HT1080 (cell line): ENCODE measurements at places on chromosomes 11 and 22. TPM values are rescaled to one million over a fixed set of nuclear protein-coding genes. Genes with fewer than 3 reads are reported as not detected.

DNA sequence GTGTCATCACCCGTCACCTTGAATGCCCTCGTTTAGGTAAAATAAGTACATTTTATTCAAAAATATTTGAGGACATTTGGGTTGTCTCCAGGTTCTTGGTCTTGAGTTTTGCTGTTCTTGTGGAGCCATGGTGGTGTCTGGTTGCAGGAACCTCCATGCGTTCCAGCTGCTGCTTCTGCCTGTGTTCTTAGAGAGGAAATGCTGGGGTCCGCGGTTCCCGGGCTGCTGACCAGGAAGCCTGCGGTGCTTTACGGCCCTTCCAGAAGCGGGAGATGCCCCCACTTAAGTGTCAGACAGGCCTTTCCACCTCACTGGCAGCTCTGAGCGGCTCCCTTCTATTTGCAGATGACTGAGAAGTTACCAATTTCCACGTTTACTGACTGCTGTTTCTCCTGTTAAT lies 66.8 kb downstream of the LRP5 start:
- DNase-seq = no peak

DNA sequence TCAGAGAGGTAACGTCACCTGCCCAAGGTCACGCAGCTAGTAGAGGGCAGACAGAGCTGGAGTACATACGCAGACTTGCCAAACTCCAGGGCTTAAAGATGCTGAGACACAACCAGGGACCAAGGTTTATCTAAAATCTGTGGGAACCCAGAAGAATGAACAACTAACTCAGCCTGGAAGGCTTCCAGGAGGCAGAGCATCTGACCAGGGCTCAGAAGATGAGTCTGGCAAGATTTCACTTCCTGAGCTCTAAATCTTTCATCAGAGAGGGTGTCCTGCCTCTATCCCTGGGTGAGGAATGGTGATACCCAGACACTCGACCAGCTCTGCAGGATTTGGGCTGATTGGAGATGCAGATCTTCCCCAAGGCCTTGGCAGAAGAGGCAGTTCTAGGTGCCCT lies 9.1 kb downstream of the GAL3ST1 start:
- DNase-seq = no peak

DNA sequence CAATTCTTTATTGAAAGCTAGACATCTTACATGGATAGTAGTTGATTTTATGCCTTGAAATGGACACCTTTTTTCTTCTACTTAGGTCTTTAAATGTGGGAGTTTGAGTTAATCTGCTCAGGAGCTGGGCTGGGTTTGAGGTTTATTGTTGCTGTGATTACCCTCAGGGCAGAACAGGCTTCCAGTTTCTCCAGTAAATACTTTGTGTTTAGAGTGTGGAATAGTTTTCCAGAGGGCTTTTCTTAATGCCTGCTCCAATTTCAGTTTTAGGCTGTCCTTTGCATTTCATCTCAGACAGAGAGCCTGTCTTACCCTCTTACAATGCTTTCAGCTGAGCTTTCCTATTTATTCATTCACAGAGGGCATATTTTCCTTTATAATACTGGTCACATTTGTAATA lies 69.9 kb upstream of the ADORA2A start:
- DNase-seq = no peak

- DNase-seq = no peak
These were observed 10.2 kb upstream of the POU2F3 start for GRCh38 chr11:120229451-120230424.

- DNase-seq = no peak
These were observed 435 bp upstream of the TAF6L start for GRCh38 chr11:62770778-62771143.

DNA sequence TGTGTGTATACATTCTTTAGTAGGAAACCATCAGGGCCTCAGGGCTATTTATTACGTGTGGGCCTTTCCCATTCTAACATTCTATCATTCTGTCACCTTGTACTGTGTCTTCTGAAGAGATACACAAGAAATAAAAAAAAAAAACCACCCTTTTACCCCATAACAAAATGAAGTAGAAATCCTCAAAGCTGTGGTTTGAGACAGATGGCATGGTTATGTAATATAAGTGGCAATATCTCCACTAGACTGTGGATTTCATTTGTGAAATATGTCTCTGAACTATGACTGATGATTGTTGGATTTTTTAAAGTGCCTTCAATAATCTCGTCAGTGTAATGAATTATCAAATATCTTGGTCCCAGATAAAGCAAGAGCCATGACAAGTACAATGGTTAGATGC lies 150.0 kb upstream of the BLID start:
- DNase-seq = no peak

DNA sequence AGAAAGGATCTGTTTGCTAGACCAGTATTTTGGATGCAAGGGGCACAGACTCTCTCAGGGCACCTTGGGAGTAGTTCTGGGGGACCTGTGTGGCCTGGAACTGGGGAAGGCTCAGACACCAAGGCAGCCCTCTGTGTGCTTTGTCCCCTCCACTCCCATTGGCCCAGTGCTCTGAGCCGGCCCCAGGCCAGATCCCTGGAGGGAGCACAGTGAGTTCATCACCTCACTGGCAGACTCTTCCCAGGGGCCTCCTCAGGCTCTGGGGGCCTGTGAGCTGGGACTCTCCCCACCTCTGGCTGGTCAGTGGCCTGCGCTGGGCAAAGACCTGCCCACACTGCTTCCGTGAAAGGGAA lies 51.7 kb downstream of the CHRDL2 start:
- DNase-seq = no peak

DNA sequence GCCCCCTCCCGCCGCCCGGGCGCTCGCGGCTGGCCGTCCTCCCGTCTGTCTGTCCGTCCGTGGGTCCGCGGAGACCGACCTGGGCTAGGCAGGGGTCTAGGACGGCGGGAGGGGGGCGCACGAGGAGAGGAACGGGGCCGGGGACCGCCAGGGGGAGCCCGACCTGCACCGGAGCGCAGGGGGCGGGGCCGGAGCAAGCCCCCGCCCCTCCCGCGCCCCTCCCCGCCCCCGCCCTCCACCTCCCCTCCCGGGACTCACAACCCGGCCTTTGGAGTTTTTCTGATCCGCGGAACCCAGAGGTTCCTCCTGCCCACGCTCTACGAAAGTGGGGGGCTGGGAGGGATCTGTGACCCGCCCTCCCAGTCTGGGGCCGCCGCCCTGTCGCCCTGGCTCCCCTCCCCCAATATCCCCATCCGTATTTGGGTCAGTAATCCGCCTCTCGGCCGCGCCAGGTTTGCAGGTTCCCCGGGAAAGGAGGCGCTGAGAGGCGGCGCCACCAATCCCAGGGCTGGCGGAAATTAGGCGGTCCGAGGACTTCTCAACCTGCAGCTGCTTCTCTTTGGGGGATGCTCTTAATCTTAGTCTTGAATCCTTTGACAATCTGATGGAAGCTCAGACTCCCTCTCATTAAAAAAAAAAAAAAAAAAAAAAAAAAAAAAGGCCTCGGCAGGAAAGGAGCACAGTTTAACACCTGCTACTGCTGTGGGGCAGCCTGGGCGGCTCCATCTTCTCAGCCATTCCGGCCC lies 925 bp upstream of the KCNJ11 start:
- peak; percentile 57 for DNase-seq

DNA sequence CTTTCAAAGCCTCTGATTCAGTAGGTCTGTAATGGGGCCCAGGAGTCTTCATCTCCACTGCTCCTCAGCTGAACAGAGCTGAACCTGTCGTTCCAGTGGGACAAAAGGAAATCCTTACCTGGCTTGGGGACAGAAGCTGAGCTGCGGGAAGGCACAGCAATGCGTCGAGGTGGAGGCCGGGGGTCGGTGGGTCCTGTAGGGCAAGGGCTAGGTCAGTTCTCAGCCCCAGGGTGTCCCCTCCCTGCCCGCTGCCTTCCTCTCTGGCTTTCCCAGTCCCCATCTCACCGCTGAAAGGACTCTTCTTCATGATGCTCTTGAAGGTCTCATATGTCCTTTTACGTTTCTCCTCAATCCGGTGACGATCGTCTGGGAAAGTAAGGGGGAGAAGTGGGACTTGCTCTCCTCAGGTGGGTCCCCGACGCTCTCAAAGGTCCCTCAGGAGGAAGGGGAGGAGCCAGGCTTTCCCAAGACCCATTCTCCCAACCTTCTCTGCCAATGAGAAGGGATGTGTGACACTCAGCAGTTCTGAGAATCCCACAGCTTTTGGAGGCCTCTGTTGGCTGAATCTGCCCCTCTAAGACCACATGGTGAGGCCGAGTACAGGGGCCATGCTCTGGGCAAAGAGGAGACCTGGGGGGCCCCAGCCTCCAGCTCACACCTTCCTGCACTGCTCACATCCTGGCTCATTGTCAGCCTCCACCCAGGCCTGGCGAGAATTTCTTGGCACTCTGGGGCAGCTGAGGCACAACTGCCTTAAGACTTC lies 7.0 kb downstream of the RELA start:
- DNase-seq = no peak

- no peak for DNase-seq
These were observed 18.0 kb upstream of the CHST1 start for GRCh38 chr11:45683271-45684058.

DNA sequence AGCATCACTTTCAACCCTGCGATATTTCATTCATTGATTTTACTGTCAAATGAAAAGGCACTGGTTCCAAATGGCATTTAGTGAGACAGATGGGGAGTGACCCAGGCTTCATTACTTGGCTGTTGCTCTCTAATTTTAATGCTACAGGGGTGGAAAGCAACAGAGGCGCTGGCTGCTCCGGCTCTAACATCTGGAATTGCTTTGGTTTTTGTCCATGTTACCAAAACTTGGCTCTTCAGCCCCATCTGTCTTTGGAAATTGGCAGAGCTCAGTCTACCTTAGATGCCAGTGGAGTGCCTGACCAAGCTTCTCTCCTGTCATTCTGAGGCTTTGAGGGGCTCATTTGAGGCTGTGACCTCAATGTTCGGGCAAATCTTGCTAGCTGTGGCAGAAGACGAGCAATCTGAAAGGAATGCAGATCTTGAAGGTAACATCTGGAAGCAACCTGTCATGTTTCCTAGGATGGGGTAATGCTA lies 409.5 kb upstream of the SYN3 start:
- DNase-seq = no peak

DNA sequence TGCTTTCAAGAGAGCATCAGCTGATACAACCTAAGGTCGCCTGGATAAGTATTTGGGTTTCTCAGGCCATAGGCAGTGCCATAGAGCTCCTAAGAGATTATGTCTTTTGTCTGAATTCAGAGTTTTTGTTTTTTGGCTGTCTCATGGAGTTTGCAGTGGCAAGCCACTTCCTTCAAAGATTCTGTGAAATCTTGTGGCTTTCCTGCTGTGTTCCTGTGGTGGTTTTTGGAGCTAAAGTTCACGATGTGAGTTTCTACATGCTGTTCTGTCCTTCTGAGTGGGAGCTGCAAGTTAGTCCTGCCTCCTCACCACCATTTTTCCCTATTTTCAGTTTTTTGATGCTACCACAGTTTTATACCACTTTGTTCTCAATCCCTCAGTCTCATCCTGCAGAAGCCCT lies 111.4 kb downstream of the COMMD9 start:
- no peak for DNase-seq

GRCh38 chr11:104338186-104338585 lies 174.2 kb upstream of the PDGFD start:
- no peak for DNase-seq

DNA sequence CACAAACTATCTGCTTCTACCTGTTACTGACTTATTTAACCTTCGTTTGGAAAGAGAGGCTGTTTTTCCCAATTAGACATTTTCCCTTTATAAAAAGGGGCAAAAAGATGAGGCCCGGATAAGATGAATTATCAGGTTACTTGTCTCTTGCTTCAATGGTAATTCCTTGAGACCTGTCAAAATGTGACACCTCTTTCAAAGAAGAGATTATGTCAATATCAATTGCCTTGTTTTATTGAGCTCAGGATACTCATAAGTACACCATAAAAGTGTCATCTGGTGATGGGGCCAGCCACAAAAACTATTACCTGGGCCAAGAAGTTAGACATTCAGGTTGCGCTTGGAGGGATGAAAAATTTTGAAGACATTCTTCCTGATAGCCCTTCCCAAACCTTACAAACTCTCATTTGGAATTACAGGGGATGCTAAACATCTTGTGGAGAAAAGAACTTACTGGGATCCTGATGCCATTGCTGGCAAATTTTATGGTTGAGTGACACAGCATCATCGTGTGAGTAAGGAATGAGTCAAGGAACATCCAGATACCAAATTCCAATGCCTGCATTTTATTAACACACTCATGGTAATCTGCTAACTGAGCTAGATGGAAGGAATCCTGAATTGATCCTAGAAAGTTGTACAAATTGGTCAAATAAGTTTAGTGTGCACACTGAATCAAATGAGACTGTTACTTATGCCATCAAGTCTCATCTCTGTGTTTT lies 1071.2 kb downstream of the LRRC4C start:
- peak; percentile 79 for DNase-seq

DNA sequence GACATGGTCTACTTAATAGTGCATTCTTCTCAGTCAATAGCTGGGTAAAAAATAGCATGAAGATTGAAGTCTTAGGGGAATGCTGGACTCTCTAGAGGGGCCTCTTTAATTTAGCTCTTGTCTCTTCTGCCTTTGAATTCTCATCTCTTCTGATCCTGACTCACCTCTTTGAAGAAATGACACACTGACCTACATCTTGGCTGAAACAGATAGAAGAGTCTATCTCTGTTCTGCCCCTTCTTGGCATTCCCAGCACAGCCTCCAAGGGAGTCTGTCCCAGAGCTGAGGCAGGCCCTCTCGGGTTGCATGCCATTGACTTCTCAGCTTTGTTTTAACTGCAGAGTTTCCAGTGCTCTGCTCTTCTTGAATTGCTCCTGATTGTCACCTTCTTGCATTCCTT lies 55.7 kb downstream of the PTPRJ start:
- DNase-seq = peak; percentile 15

DNA sequence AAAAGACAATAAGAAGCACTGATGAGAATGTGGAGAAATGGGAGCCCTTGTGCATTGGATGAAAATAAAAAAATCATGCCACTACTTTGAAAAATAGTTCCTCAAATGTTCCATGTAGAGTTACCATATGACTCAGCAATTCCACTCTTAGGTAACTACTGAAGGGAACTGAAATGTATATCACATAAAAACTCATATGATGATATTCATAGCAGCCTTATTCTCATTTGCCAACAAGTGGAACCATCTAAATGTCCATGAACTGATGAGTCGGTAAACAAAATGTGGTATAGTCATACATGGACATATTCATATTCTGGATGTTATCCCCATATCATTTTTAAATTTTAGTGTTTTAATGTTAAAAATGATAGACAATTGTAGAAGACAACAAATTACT lies 3.5 kb downstream of the KRTAP5-9 start:
- DNase-seq = no peak

GRCh38 chr11:30725645-30726195 lies 139.6 kb upstream of the MPPED2 start:
- no peak for DNase-seq

- DNase-seq = no peak
These were observed 460.3 kb upstream of the LARGE1 start for GRCh38 chr22:34380532-34380931.

GRCh38 chr11:35245786-35246185 lies 106.8 kb downstream of the CD44 start:
- no peak for DNase-seq

GRCh38 chr11:10856689-10857458 lies 979 bp downstream of the ZBED5 start:
- peak; percentile 45 for DNase-seq

- DNase-seq = no peak
These were observed 3.3 kb downstream of the ZC3H12C start for GRCh38 chr11:110096496-110096895.

- DNase-seq = peak; percentile 19
These were observed 764.8 kb upstream of the LUZP2 start for GRCh38 chr11:23732026-23732425.

FOSL1 gene
- total RNA-seq = 236 and 374 TPM in 2 replicates

CDC42EP2 gene
- 35.3 and 42.7 TPM in 2 replicates for total RNA-seq

PRRG4 gene
- 0.33 and 0.35 TPM in 2 replicates for total RNA-seq

DNAJB13 gene
- 0.07 and 0.13 TPM in 2 replicates for total RNA-seq

THY1 gene
- total RNA-seq = 0.20 TPM in 1 of 2 replicates, not detected in the other

PIH1D2 gene
- total RNA-seq = 1.3 TPM in 2 replicates

TEX54 gene
- total RNA-seq = 0.66 TPM in 1 of 2 replicates, not detected in the other

IZUMO1R gene
- 0.11 TPM in 1 of 2 replicates, not detected in the other for total RNA-seq

OR52I1 gene
- not detected in 2 replicates for total RNA-seq

POU2AF2 gene
- not detected in 2 replicates for total RNA-seq
